ENCODE measurements at places on chromosomes 1 and 21.

GRCh38 chr1:241841691-241842090 is 6.3 kb upstream of the EXO1 start:
- no peak for DNase-seq

- DNase-seq, result no peak
Observed at GRCh38 chr21:15539376-15539775, 190.4 kb upstream of the USP25 start.

GRCh38 chr1:28439320-28439719 is 66.5 kb upstream of the RCC1 start:
- no peak for DNase-seq

DNA sequence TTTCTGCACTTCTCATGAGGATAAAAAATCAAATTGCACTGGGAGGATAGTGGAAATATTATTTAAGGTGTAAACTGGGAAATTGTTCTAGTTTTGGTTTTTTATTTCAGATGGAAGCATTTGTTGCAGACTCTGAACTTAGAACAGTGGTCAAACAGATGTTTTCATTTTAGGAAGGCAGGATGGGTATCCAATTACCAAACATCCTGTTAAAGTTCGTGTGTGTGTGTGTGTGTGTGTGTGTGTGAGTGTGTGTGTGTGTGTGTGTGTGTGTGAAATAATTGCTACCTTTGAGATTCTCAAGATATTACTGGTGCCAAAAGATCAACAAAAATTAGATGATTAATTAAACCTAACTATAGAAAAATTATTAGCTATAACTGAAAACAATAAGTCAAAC is 24.3 kb upstream of the DUSP10 start:
- DNase-seq, result no peak

DNA sequence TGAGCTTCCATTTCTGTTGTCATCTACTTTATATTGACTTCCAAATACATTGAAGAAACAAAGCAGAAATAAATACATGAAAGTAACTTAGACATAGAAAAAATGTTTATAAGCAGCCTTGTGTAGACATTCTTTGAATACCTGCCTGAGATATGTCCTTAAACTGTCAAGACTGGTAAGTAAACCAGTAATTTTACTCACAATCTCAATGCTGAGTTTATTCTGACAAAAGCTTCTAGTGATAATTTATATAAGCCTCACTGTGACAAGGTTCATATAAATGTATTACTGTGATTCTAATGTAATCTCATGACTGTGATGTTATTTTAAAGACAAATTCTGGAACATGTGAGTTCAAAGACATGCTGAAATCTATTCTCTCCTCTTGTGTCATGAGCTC is 516.7 kb upstream of the B3GALT2 start:
- no peak for DNase-seq

Measured in hematopoietic multipotent progenitor cell treated with erythropoietin and hydrocortisone succinate and interleukin-3 and kit ligand, for 6 days (in vitro differentiated cells).